ENCODE measurements at places on chromosomes 2 and 18. TPM values are rescaled to one million over a fixed set of nuclear protein-coding genes. Genes with fewer than 3 reads are reported as not detected.

- no peak for DNase-seq
These were observed 147.6 kb downstream of the CDC42EP3 start for GRCh38 chr2:37523814-37524362.

DNA sequence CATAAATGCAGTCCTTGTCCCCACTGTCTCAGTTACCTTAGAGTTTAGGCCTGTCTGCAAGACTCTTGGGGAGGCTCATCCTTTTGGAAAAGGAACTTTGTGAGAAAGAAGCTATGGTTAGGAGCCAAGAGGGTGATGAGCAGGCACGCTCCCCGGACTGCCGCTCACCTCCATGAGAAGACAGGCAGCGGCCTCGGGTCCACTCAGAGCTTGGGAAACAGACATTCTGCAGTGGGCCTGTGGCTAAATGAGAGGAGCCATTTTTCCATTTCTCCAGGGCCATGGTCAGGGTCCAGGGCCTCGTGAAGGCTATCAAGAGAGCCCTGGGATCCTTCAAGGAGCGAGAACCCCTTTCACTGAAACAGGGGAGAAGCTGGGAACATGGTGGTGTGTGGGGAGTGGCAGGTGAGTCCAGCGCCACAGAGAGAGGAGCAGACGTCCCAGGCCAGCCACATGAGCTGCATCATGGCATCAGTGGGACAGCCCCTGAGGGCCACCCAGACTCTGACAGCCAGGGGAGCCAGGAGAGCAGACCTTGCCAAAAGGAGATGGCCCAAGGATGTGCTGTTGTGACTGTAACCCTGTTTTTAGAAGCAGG lies 4.0 kb upstream of the TEX51 start:
- DNase-seq = no peak

- DNase-seq = no peak
These were observed 204.8 kb downstream of the ANAPC1 start for GRCh38 chr2:111679202-111679601.

- no peak for DNase-seq
These were observed 704.0 kb downstream of the RNF144A start for GRCh38 chr2:7621018-7621814.

DNA sequence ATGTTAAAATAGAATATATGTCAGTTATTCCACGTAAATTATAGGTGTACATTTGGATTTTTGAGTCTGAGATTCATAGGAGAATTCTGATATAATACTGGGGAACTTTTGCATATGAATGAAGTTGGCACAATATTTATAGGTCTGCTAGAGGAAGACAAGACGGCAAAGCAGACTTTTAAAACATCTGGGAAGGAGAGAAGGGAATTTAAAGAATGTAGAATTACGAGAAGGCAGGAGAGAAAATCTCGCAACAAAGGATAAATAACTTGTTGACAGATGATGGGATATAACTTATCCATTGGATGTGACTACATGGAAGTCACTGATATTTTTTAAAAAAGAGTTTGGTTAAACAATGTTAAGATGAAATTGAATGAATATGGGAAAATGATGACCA lies 615.6 kb downstream of the ERBB4 start:
- DNase-seq = no peak

DNA sequence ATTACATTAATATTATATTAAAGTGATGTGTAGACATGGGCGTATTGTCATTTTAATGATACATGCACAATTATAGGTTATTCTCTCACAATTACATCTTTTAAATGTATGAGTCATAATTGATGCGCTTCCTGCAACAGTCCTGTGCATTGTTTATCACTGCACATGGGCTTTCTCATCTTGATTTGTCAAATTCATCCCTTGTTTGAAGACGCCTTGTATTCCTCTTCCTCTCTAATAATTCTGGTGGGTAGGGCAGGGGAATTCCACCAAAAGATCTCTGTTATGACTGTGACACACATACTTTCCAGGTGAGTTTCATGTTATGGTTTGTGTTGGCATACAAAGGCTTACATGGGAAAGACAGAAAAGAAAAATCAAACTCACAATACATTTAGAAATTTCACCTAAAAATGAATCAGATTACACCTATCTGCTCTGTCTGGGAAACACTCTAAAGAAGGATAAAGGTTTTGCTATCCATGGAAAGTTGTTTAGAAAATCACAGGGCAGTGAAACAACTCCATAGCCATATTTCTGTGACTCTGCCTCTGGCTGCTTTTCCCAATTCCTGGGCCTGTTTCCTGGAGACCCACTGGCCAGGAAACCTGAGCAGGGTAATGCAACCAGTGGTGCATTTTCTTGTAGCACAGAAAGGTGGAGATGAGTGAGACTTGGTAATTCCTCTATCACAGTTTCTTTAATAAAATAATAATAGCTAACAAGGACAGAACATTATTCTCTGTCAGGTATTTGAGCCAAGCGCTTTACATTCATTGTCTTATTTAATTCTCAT lies 13.2 kb downstream of the SLC9A2 start:
- no peak for DNase-seq

GRCh38 chr2:200863782-200864175 lies 679 bp downstream of the CLK1 start:
- DNase-seq = no peak

- DNase-seq = no peak
These were observed 10.7 kb downstream of the C2orf74 start for GRCh38 chr2:61172671-61173070.

DNA sequence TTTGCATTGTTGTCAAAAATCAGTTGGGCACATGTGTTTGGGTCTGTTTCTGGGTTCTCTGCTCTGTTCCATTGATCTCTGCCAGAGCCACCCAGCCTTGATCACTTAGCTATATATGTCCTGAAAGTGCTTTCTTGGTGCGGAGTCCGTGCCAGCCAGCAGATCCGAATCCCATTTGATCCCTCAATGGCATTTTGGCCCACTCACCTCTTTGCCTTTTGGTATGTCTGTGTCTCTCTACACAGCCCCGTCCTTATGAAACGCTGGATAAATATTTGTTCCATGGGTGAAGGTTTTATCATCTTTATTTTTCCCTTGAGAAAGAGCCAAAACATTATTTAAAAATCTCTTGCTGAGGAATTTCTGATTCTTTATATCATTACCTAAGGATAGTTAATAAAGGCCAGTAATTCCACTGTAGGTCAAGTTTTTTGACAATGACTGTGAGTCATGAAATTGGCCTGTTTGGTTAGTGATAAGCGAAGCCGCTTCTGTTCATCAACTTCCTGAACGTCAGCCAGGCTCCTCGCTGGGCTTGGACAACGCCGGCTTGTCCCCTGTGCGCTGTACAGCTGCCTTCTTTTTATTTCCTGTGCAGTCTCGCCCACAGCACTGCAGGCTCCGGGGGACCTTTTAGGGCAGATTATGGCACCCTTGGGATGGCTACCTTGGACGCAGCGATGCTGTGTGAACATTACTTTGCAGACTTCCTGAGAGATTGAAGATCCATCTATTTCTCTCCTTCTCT lies 24.9 kb downstream of the MTCL1 start:
- no peak for DNase-seq

- no peak for DNase-seq
These were observed 48.3 kb downstream of the GLI2 start for GRCh38 chr2:120783969-120784372.

DNA sequence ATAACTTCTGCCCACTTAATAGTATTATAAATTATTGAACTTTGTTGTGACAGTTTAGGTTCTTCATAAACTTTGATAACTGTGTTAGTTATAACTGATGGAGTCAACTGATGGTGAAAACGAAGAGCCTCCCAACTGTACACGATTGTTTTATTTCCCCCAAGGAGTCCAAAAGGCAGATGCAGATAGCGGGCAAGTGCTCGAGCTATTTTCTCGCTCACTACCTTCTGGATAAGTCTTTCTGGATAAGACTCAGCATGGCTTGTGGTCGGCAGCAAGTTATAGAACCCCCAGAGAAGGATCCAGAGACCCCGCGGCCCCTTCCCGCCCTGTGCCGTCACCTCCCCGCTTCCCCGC lies 517 bp downstream of the GCFC2 start:
- DNase-seq = no peak

- peak; percentile 65 for DNase-seq
These were observed 21.0 kb downstream of the SNORC start for GRCh38 chr2:232890896-232891601.

DNA sequence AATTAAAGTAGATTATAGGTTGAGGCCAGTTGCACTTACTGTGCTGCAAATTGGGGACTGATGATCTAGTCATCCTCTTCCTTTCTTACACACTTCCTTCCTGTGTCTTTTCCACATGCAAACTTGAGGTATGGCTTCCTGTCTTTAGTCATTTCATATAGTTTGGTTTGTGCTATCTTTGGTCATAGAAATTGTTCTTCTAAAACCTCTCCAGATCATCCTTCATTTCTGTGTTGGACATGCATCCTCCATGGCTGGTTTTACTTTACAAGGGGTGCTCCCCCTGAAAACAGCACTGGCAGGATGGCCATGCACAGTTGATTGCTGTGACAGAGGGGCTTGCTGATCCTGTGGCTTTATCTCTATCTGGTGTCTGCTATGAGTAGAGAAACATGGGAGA lies 36.5 kb downstream of the MGAT5 start:
- DNase-seq = no peak

GRCh38 chr2:226063704-226064440 lies 664.4 kb downstream of the NYAP2 start:
- DNase-seq = no peak

GRCh38 chr18:42053188-42053781 lies 98.3 kb downstream of the PIK3C3 start:
- DNase-seq = no peak

DNA sequence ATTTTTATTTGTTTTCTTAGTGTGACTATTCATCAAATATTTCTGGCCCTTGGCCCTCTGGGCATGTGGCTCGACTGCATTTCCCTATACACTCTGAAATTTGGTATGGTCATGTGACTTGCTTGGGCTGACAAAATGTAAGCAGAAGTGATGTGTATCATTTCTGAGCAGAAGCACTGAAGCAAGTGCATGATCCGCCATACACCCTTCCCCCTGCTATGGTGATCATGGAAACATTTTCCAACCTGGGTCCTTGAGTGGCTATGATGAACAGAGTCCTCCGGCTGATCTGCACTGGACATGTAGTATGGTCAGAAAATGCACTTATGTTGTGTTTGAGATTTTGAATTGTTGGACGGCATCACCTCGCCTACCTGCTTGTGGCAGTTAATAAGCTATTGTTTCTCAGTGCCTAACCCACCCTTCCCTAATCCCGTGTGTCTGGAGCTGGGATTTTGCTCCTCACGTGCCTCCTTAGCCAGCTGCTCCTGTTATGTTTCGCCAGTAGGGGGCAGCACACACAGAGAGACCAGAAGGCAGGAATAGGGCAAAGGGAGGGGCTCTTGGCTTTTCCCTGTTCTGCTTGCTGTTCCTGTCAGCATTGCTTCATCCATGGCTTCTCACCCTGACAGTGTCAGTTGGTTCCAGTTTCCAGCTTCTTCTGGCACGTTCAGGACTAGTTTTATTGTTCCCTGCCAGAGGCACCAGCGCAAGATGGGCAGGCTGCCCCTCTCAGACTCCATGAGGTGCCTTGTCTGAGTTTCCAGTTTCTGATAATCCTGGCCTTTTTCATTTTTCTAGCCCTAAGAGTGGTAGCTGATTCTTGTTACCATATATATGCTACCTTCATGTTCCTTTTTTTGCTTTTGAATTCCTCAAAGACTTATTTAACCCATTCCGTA lies 207.4 kb downstream of the ARL6IP6 start:
- DNase-seq = no peak

- no peak for DNase-seq
These were observed 641.6 kb downstream of the EPHA4 start for GRCh38 chr2:220930271-220931076.

DNA sequence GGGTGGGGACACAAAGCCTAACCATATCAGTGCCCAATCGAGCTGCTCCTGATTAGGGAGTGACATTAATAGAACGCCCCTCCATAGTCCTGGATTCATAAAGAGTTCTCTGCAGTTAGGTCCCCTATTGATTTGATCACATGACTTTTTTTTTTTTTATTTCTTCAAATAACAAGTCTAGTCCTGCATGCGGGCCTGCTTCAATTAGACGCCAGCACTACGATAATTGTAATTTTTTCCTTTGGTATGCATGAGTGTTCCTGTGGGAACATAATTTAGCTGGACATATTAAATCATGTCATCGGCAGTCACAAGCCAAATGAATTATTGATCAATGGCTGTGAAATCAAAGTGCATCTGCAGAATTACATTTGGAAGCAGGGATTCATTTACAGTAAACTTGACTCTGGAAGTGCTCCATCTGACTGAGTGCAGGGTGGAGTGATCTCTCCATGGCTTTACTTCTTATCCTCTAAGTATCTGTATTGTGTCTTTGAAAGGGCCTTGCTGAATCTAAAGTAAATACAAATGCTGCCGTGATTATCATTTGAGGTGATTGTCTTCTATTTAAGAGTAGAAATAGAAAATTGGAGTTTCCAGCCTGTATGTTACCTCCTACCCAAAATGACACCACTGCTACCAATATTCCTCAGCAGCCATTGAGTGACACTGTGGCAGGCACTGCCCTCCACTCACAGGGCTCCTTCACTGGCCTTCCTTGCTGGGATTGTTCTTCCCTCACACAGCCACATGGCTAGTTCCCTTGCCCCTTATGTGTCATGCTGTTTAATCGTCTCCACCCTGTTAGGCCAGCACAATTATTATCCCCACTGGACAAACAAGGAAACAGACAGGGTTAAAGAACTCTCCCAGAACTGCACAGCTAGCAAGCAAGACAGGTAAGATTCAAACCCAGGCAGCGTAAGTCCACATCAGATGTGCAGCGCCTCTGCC lies 337.4 kb upstream of the ID2 start:
- peak; percentile 45 for DNase-seq

GRCh38 chr2:60149176-60149575 lies 404.3 kb downstream of the BCL11A start:
- DNase-seq = no peak

GRCh38 chr2:135650721-135651120 lies 90.9 kb upstream of the UBXN4 start:
- no peak for DNase-seq

GRCh38 chr2:202035089-202035940 lies 1.7 kb downstream of the FZD7 start:
- peak; percentile 82 for DNase-seq

GRCh38 chr2:73386342-73386868 lies 769 bp downstream of the ALMS1 start:
- DNase-seq = no peak

DNA sequence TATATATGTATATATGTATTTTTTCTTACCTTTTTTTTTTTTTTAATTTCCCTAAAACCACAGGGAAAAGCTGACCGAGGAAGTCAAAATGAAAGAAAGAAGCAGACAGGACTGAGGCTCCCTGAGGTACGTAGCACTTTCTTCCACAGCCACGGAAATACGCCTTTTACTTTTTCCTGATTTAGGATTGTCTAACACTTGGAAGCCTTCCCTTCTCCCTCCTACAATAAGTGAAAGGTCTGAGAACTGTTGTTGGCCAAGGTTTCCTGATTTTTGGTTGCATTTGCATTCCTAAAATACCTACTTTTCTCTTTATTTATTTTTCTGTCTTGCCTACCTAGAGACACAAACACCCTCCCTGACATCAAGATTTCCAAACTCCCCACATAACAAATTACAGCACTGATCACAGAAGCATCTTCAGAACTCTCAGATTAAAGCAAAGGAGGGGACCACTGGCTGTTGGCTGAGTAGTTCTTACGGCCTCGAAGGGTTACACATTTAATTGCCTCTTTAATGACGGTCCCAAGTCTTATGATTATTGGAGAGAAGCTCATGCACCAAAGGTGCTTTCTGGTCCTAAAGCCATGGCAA lies 778.5 kb upstream of the FANCL start:
- no peak for DNase-seq

Gene TET3
- 2.6 TPM for total RNA-seq

Gene OSGEPL1
- 8.7 TPM for total RNA-seq

Gene SMARCAL1
- 10.5 TPM for total RNA-seq

Gene FASTKD1
- total RNA-seq = 112 TPM

Gene SLC16A14
- total RNA-seq = 5.4 TPM

Gene GIGYF2
- total RNA-seq = 57.2 TPM

Gene NLRC4
- total RNA-seq = 1.4 TPM

Gene SLC5A7
- total RNA-seq = 0.11 TPM

Data from Right ventricle myocardium inferior (tissue), 1 donor.